ENCODE measurements at places on chromosomes 11 and 22.
A peak's percentile ranks its signal among the peaks of the same experiment; 100 is the strongest.

- DNase-seq = no peak
Measured at GRCh38 chr11:110077346-110077745, 15.8 kb upstream of the ZC3H12C start.

GRCh38 chr22:49554296-49554625 is 273.4 kb downstream of the BRD1 start:
- no peak for DNase-seq

DNA sequence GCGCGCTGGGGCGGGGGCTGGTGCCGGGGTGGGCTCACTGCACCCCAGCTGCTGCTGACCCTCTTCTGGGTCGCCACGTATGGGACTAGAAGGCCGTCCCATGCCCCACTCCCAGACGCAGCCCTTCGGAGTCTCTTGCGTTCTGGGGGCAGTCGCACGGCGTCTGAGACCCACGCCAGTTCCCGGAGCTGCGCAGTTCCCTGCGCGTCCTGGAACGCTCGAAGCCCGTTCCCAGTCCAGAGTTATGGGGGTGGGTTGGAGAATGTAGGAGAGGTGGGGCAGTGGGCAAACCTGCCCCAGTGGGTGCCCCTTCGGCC is 375 bp downstream of the LAYN start:
- DNase-seq = no peak

- no peak for DNase-seq
Measured at GRCh38 chr11:32963721-32964120, 52.0 kb upstream of the DEPDC7 start.

- DNase-seq = no peak
Measured at GRCh38 chr11:59187587-59187986, 15.7 kb downstream of the DTX4 start.

GRCh38 chr22:49156662-49157285 is 670.9 kb downstream of the BRD1 start:
- no peak for DNase-seq

DNA sequence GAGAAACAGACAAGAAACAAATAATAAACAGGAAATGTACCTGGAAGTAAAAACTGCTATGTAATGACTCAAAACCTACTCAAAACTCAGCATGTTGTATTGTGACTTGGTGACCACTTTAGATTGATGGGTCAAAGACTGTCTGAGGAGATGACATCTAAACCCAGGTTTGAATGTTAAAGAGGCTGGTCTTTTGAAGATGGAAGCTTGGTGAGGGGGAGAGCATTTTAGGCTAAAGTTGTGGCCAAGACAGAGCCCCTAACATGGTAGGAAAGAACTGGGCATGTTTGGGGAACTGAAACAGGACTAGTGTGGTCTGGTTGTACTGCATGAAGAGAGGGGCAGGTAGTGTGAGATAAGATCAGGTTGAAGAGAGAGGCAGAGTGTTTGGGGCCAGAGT is 85.3 kb upstream of the MYO18B start:
- DNase-seq = no peak

DNA sequence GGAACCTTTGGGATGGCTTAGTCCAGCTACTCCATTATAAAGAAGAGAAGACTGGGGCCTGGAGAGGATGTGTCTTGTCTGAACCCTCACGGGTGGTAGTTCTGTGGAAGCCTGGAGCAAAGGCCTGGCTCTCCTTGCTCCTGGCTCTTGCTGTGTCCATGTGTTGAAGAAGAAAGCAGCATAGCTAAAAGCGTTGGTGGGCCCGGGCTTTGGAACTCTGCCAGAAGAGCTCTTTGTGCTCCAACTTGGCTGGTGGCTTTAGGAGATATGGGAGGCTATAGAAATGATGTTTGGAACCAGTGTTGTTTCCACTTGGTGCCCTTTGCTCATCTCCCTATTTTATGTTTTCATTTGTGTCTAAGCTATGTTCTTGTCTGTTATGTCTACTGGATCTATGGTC is 131.1 kb downstream of the DBX1 start:
- DNase-seq = no peak

GRCh38 chr11:134532921-134533421 is 120.9 kb upstream of the B3GAT1 start:
- DNase-seq = no peak

GRCh38 chr11:9187616-9188015 is 77.5 kb downstream of the DENND5A start:
- no peak for DNase-seq

DNA sequence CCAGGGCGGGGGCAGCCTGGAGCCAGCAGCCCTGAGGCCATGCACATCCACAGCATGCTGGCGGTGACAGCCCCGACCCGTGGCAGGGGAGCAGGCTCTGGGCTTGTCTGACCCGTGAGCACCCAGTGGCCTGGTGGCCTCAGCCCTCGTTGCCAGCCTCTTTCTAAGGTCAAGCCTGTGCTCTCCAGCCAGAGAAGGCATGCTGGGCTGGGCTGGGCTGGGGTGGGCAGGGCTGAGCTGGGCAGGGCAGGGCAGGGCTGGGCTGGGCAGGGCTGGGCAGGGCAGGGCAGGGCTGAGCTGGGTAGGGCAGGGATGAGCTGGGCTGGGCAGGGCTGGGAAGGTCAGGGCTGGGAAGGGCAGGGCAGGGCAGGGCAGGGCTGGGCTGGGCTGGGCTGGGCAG is 10.6 kb downstream of the H19 start:
- DNase-seq = no peak

DNA sequence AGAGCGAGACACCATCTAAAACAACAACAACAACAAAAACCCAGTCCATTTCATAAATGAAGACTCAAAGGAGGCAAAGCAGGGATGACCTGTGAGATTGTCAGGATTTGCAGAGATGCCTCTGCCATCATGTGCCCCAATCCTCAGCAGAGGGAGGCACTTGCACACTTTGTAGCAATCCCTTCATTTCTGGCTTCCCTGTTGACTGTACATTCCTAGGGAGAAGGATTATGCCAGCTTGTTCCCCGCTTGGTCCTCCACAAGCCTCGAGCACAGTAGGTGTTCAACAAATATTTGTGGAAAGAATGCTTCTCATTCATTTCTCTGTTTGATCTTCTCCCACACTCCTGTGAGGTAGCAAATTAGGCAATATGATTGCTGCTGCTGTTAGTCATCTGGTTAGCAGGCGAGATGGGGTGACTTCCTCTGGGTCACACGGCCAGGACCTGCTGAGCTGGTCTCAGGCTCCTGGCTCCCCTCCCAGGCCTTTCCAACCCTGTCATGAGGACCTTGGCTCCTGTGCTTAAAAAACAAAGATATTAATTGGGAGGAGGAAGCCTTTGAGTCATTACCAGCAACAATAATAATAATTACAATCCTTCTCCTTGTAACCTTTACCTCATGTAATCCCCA is 34.1 kb downstream of the LIF start:
- DNase-seq = no peak

DNA sequence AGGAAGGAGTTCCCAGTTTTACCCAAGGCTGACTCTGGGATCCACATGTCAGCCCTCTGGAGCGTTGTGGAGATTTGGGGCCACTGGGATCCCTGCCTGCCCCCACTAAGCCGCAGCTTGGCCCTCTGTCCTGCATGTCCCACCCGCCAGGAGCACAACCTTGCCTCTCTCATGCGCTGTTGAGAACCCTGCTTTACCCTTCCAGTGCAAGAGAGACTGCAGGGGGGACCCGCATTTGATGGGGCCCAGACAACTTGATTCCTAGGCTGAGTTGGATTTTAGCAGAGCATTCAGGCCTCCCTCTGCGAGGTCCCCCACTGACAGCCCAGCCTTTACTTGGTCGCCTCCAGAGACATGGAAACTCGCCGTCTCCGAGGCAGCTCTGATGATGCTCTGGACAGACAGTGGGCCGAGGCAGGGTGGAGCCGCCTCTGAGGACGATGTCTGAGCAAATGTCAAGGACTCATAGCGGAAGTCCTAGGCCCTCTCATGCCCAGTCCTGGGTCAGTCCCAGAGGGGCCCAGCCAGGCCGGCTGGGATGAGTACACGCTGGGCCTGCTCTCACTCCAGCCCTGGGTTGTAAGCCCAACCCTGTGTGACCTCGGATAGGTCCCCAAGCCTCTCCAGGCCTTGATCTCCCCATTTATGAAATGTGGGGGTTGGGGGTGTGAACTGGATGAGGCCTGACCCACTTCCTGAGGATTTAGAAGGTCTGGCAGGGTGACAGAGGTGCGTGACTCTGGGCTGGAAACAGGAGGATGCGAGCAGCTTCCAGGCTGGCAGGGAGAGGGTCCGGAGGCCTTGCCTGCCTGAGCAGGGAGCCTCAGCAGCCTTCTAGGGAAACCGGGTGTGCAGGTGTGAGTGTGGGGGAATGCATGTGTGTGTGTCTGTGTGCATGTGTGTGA is 630 bp downstream of the CD5 start:
- DNase-seq = no peak

GRCh38 chr11:73752216-73752867 is 8.5 kb downstream of the RAB6A start:
- no peak for DNase-seq

- DNase-seq = no peak
Measured at GRCh38 chr11:102763440-102763839, 17.0 kb downstream of the MMP10 start.

DNA sequence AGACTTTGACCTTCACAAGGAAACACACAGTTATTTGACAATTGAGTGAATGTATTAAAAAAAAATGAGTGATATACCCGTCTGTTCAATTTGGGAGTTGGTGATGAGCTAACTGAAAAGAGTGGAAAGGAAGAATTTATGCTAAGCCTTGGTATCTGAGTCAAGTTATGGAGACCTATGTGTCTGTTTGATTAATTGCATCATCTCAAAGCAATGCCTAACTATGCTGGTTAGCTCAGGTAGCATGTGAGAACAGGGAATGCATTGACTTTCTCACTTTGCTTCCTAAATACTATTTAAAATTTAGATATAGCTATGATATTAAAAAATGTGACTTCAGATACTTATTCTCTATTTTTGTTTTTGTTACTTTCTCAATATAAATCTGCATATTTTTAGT is 110.5 kb downstream of the DDX10 start:
- DNase-seq = no peak

GRCh38 chr11:3195251-3196160 is 23.1 kb downstream of the MRGPRG start:
- no peak for DNase-seq

- no peak for DNase-seq
Measured at GRCh38 chr22:24398409-24398808, 29.0 kb upstream of the ADORA2A start.

DNA sequence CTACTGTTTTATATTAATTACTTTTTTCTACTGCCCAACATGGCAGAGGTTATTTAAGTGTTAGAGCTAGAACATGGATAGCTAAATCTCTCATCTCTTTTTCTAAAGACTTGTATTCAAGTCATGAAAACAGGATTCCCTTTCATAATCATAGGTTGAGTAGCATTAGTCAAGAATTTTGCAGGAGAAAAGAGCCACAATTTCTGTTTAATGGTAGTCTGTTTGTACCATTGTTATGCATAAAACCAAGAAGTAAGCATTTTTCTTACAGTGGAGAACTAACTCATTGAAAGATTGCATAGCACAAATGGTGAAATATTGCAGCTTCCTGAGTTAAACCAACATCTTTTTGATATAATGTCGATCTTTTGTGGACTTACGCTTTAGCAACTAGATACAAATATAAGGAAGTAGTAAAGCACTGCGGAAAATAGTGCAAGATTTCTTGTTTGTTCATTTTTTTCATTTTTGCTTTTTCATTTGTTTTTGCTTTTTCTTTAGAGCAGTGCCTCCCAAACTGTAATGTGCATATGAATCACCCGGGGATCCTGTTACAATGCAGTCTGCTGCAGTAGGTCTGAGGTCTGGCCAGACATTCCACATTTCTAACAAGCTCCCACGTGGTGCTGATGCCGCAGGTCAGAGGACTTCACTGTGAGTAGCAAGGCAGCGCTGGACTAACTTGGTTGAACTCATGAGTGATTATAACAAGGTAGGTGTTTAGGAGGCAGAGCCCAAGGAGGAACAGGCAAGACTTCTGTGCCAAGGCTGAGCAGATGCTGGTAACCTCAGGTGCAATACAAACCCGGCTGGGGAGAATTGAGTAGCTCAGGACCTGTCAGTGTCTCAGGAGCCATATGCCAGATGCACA is 4.6 kb downstream of the ETS1 start:
- DNase-seq = no peak

GRCh38 chr11:75615751-75616150 is 53.1 kb downstream of the MAP6 start:
- no peak for DNase-seq

- no peak for DNase-seq
Measured at GRCh38 chr11:26028393-26028911, 303.5 kb upstream of the ANO3 start.

GRCh38 chr11:123083623-123084029 is 21.7 kb upstream of the HSPA8 start:
- DNase-seq = peak; percentile 37

DNA sequence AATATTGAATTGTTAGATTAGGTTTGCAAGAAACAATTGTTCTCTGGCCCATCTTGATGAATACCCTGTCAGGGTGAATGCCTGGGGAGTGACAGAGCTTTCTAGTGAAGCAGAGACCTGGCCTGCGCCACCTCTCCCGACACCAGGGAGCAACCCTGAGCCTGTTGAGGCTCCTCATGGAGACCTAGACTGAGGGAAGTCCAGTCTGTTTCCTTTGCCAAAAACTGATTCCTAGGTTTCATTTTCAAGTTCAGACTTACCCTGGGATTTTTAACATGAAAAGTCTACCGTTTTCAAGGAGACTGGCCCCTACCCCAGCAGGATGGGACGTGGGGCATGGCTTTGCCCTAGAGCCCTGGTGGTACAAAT is 173.7 kb upstream of the SORL1-AS1 start:
- no peak for DNase-seq

GRCh38 chr11:110131386-110132123 is 38.4 kb downstream of the ZC3H12C start:
- DNase-seq = no peak

GRCh38 chr11:107042748-107043147 is 24.5 kb upstream of the GUCY1A2 start:
- DNase-seq = no peak

GRCh38 chr11:60111793-60112192 is 23.3 kb downstream of the MS4A2 start:
- DNase-seq = no peak

DNA sequence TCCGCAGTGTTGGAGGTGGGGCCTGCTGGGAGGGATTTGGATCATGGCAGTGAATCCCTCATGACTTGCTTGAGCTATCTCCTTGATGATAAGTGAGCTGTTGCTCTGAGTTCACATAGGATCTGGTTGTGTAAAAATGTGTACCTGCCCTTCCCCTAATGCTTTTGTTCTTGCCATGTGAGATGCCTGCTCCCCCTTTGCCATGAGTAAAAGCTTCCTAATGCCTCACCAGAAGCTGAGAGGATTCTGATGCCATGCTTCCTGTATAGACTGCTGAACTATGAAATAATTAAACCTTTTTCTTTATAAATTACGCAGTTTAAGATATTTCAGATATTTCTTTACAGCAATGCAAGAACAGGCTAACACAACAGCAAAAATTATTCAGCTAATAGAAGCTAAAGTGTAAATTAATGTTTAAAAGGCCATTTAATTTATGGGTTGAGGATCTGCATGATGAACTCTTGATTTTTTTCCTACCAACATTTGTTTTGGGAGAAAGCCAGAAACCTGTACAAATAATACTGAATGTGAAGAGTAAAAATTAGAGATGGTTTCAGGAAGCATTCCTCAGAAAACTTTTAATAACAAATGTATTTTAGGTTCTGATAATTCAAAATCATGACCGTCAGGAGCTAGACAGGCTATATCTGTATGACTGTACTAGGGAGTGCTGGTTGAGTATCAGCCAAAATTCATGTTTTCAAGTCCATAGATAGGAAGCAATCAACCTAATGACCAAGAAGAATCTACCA is 177.5 kb upstream of the GRIA4 start:
- no peak for DNase-seq
